ENCODE measurements at places on chromosomes 5 and 9. TPM values are rescaled to one million over a fixed set of nuclear protein-coding genes. Genes with fewer than 3 reads are reported as not detected.
A peak's percentile ranks its signal among the peaks of the same experiment; 100 is the strongest.

- H3K27ac ChIP-seq = no peak overlapping the region
- DNase-seq = no peak
- no peaks in the 10 kb centered on the region for H3K4me1 ChIP-seq
- H3K27me3 ChIP-seq = no peaks in the 10 kb centered on the region
- H3K36me3 ChIP-seq = no peaks in the 10 kb centered on the region
Observed at GRCh38 chr9:15103290-15103689, 193.1 kb upstream of the FREM1 start.

The IL4 gene
- total RNA-seq = not detected

DNA sequence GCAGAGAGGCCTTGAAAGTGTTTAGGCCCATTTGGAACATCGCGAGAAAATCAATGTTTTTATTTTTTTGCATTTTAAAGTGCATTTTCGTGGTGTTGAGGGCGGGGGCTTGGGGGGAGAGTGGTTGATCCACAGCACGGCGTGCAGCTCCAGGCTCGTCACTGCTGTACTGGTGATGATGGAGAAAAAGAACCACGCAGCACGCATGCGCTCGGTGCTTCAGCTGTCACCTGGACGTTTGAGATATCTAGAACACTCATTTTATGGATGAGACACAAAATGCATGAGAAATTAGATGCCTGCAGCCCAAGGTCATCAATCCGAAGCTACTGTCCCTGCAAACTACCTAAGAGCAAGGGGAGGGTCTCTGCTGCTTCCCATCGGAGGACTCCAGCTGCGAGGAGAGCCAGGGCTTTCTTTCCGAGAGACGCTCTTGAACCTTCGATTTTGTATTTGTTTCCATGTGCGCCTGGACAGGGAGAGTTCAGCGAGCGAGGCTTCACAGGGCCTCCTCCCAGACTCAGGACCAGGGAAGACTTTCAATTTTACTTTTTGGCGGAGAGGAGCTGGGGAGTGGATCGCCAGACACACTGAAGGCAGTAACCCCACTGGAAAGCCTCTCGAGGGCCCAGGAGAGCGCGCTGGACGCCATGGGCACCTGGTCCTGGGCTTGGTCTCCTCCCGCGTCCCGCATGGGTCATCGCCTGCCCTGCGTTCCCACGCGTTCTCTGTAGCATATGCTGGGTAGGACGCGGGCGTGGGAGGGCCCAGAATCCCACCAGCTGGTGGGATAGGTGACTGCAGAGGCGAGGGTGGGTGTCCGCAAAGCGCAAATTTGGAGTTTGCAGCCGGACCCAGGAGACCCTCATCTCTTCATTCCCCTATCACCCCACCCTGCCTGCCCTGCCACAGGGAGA lies 2.5 kb downstream of the DMRT2 start:
- H3K27me3 ChIP-seq = peaks cover 13% of the 10 kb centered on the region
- H3K4me1 ChIP-seq = peaks cover 7% of the 10 kb centered on the region
- DNase-seq = no peak

GRCh38 chr9:99385814-99386279 lies 163.8 kb downstream of the SEC61B start:
- no peaks in the 10 kb centered on the region for H3K4me1 ChIP-seq
- DNase-seq = no peak
- no peak overlapping the region for H3K27ac ChIP-seq
- no peak overlapping the region for H3K4me3 ChIP-seq
- H3K27me3 ChIP-seq = no peaks in the 10 kb centered on the region

The SPOCK1 gene
- 81.2 TPM for total RNA-seq

GRCh38 chr5:62082370-62082801 lies 223.6 kb upstream of the KIF2A start:
- H3K27me3 ChIP-seq = no peaks in the 10 kb centered on the region
- no peaks in the 10 kb centered on the region for H3K4me1 ChIP-seq
- DNase-seq = no peak
- H3K27ac ChIP-seq = no peak overlapping the region
- H3K4me3 ChIP-seq = no peak overlapping the region
- no peaks in the 10 kb centered on the region for H3K36me3 ChIP-seq

DNA sequence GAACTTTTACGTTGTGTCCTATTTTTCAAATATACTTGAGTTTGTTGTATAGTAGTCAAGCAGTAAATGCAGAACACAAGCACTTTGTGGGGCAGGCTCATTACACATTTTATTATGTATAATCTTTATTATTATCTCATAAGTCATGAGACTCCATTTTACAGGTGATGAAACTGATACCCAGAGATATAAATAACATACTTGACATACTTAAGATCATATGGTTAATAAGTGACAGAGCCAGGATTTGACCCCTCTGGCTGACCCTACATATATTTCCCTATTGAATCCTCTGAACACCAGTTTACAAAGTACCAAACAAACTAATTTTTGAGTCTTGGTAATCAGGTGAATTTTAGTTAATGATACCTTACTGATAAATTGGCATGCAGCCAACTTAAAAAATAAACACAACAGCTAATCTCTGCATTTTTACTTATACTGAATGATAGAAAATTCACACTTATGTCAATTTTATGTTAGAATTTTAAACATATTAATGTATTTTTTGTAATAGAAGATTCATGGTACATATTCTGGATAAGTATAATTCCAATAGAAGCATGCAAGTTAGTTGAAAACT lies 305.0 kb upstream of the MEF2C start:
- H3K4me1 ChIP-seq = no peaks in the 10 kb centered on the region
- no peak overlapping the region for H3K4me3 ChIP-seq
- no peak for DNase-seq
- H3K27me3 ChIP-seq = no peaks in the 10 kb centered on the region
- no peaks in the 10 kb centered on the region for H3K36me3 ChIP-seq

The PRRC1 gene
- total RNA-seq = 39.5 TPM

DNA sequence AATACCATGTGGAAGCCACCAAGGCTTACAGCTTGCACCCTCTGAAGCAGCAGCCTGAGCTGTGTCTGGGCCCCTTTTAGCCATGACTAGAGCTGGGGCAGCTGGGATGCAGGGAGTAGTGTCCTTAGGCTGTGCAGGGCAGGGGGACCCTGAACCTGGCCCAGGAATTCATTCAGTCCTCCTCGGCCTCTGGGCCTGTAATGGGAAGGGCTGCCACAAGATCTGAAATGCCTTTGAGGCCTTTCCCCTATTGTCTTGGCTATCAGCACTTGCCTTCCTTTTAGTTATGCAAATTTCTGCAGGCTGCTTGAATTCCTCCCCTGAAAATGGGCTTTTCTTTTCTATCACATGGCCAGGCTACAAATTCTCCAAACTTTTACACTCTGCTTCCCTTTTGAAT lies 9.0 kb downstream of the GPR150 start:
- no peaks in the 10 kb centered on the region for H3K27me3 ChIP-seq
- no peak overlapping the region for H3K27ac ChIP-seq
- H3K4me1 ChIP-seq = no peaks in the 10 kb centered on the region
- no peak for DNase-seq
- no peak overlapping the region for H3K4me3 ChIP-seq

- no peaks in the 10 kb centered on the region for H3K27me3 ChIP-seq
- H3K4me3 ChIP-seq = no peak overlapping the region
- H3K36me3 ChIP-seq = peaks cover 4% of the 10 kb centered on the region
- DNase-seq = no peak
Observed at GRCh38 chr9:136532799-136533774, 12.8 kb downstream of the NOTCH1 start.

DNA sequence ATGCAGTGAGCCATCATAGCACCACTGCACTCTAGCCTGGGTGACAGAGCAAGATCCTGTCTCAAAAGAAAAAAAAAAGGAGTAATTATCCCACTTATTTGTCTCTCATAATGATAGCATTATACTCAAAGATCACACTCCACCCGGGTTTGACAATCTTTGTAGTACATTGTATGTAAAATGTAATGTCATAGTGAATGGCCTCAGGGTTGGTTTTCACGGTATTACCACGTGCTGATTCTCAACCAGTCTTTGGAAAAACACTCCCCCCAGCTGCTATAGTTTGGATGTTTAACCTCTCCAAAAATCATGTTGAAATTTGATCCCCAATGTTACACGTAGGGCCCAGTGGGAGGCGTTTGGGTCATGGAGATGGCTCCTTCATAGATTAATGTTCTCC lies 402.4 kb upstream of the GRAMD2B start:
- H3K27me3 ChIP-seq = no peaks in the 10 kb centered on the region
- no peaks in the 10 kb centered on the region for H3K36me3 ChIP-seq
- H3K27ac ChIP-seq = no peak overlapping the region
- no peak for DNase-seq

DNA sequence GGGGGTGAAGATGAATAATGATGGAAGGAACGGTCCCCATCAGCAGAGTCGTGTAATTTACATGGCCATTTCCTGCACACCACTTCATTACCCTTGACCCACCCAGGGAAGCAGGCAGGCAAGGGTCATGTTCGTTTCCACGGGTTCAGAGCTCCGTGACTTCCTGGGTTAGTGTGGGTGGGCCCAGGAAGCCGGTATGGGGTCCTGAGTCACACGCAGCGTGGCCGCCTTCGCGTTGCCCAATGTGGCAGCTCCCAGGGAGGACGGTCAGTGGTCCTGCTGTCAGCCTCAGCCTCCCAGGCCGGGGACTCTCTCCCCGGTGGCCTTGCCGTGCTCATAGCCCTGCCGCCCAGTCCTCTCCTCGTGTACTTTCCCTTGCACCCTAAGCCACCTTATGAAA lies 5.1 kb upstream of the TERT start:
- no peaks in the 10 kb centered on the region for H3K36me3 ChIP-seq
- H3K4me3 ChIP-seq = no peak overlapping the region
- no peak for DNase-seq

GRCh38 chr9:89844535-89844934 lies 239.7 kb downstream of the GADD45G start:
- no peaks in the 10 kb centered on the region for H3K27me3 ChIP-seq
- H3K27ac ChIP-seq = no peak overlapping the region
- H3K4me1 ChIP-seq = no peaks in the 10 kb centered on the region
- no peaks in the 10 kb centered on the region for H3K36me3 ChIP-seq
- no peak for DNase-seq
- H3K4me3 ChIP-seq = no peak overlapping the region

DNA sequence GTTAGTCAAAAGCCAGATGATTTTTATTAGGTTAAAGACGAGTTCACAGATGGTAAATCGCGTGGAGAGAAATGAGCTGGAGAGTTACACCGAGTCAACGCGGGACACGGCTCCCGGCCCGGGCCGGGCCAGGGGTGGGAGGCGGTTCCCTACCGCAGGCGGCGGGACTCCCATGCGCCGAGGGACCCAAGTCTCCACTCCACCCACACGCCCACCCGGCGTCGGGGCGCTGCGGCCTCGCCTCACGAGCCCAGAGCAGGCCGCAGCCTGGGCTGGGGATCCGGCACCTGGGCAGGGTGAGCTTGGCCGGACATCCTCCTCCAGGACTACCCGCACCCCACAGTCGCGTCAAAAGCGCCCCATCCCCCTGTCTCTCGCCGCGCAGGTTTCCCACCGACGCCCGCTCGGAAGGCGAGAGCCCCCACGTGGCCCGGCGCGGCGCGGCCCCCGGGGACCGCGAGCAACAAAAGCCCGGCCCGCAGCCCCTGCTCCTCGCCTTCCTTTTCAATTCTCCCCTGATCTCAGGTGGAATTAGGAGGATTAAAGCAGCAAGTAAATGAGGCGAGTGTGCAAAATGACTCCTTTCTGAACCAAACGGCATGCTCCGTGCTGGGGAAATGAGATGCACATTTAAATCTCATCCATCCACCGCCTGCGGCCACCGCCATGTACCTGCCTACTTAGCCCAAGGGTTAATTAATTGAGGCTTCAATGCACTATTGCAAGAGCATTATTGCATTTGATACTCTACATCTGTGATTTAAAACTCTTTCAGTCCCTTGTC lies 196.5 kb upstream of the TBCA start:
- peaks cover 9% of the 10 kb centered on the region for H3K4me1 ChIP-seq
- no peaks in the 10 kb centered on the region for H3K36me3 ChIP-seq
- H3K27ac ChIP-seq = no peak overlapping the region
- peak overlapping the region; percentile 75 for H3K4me3 ChIP-seq

DNA sequence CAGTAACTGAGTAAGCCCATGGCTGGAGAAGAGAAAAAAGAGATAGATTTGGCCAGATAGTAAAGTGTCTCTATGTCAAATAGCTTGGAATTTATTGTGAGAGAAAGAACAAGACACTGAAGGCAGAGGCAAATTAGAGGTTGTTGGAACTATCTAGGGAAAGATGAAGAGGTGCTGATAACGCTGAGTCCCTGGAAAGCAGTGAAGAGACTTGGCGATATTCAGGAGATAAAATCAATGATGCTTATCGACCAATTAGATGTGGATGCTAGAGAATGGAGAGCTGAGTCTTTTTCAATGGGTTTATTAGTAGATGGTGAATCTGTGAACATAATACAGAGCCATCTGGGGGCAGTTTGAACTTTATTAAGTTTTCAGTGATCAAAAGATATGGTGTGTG lies 48.6 kb upstream of the GABRA1 start:
- H3K27me3 ChIP-seq = no peaks in the 10 kb centered on the region
- H3K4me1 ChIP-seq = no peaks in the 10 kb centered on the region
- H3K4me3 ChIP-seq = no peak overlapping the region
- no peak for DNase-seq
- H3K27ac ChIP-seq = no peak overlapping the region

- no peaks in the 10 kb centered on the region for H3K36me3 ChIP-seq
- no peak overlapping the region for H3K27ac ChIP-seq
- DNase-seq = no peak
- H3K4me3 ChIP-seq = no peak overlapping the region
- H3K4me1 ChIP-seq = peaks cover 2% of the 10 kb centered on the region
Observed at GRCh38 chr9:4553951-4554381, 63.7 kb downstream of the SLC1A1 start.

DNA sequence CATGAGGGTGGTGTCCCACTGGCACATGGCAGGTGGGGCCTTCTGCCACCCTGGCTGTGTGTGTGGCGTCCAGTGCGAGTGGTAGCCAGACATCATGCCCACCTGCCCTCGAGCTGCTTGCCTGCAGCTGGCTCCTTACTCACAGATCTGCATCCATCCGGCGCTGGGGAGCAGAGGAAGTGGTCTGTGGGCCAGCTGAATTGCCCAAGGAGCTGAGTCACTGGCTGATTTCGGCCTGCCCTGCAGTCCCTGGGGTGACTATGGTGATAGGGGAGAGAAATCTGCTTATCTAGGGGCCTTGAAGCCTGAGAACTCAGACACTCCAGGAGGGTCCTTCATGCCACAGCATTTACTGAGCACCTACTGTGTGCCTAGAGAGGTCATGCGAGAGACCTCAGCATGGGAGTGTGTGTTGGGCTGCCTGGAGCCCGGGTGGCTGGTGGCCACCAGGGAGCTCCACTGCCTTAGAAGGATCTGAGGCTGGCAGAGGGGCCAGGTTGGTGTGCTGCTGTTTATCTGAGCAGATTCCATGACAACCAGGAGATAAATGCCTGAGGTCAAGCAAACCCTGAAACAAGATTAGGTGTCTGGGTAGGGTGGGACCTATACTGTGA lies 57.1 kb downstream of the SLC22A5 start:
- DNase-seq = peak; percentile 93
- H3K27ac ChIP-seq = peak overlapping the region; percentile 55
- no peak overlapping the region for H3K4me3 ChIP-seq
- H3K27me3 ChIP-seq = no peaks in the 10 kb centered on the region
- peaks cover 9% of the 10 kb centered on the region for H3K36me3 ChIP-seq
- peaks cover 66% of the 10 kb centered on the region for H3K4me1 ChIP-seq

GRCh38 chr5:136802383-136802782 lies 437.0 kb upstream of the TRPC7 start:
- H3K4me3 ChIP-seq = no peak overlapping the region
- DNase-seq = no peak
- H3K4me1 ChIP-seq = no peaks in the 10 kb centered on the region
- no peaks in the 10 kb centered on the region for H3K36me3 ChIP-seq

The TTC1 gene
- 13.7 TPM for total RNA-seq

- no peak for DNase-seq
- no peak overlapping the region for H3K27ac ChIP-seq
- H3K27me3 ChIP-seq = no peaks in the 10 kb centered on the region
Observed at GRCh38 chr9:106069241-106069640, 374.9 kb downstream of the TMEM38B start.

The TRAF2 gene
- 4.4 TPM for total RNA-seq

- peaks cover 2% of the 10 kb centered on the region for H3K4me1 ChIP-seq
- H3K36me3 ChIP-seq = no peaks in the 10 kb centered on the region
- no peaks in the 10 kb centered on the region for H3K27me3 ChIP-seq
- no peak overlapping the region for H3K4me3 ChIP-seq
Observed at GRCh38 chr9:2732492-2732891, 15.2 kb downstream of the KCNV2 start.

Data from ascending aorta (tissue), 2 donors.